ENCODE measurements at places on chromosomes 12 and 14.

GRCh38 chr14:38389681-38390080 is 133.8 kb upstream of the CLEC14A start:
- no peak for DNase-seq

GRCh38 chr14:58809520-58809919 is 171.8 kb downstream of the DACT1 start:
- DNase-seq, result no peak

DNA sequence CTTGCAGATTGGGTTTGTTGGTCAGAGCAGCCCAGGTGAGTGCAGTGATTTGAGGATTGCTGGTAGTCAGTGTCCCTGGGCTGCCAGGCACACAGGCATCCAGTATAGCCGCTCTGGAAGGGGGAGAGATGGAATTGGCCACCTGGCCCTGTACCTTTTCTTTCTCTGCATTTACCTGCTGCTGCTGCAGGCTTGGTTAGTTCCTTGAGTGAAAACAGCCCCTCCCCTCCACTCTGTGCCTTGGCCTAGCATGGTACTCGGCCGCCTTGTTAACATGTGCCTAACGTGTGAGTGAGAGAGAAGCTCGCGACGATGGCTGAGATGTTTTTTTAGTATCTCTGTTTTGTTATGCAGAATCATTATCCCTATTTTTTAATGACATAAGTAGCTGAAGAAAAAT is 49.3 kb upstream of the AMN start:
- DNase-seq, result no peak

- no peak for DNase-seq
Observed at GRCh38 chr14:72519543-72519942, 374.4 kb downstream of the DPF3 start.

DNA sequence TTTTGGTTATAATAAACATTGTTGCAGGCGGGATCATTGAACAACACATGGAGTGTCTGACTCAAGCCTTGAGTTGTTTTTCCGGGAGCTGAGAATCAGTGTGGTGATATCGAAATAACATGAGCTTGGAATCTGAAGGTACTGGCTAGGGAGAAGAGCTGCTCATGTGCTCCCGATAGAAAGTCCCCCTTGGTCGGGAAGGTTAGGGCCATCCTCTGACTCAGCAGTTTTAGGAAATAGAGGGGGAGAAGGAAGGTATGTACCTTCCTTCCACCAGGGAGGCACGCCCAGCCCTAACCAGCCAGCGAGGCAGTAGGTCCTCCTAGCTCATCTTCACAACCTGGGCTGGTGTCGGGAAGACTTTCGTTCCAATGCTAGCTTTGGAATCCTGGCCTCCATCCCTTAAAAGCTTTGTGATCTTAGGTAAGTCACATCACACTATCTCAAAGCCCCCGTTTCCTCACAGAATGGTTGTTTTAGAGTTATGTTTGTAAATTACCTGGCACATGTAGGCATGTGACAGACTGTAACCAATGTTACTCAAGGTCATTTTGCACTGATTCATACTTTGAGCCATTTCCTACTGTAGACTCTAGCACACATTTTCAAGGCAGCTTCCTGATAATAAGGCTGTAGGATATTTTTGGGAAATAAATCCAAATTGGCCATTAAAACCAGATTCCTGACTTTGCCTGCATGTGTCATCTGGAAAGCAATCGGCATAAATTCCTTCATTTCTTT is 1.9 kb upstream of the RAB35 start:
- peak; percentile 39 for DNase-seq

GRCh38 chr14:61527325-61528100 is 167.8 kb upstream of the HIF1A start:
- DNase-seq, result peak; percentile 81

DNA sequence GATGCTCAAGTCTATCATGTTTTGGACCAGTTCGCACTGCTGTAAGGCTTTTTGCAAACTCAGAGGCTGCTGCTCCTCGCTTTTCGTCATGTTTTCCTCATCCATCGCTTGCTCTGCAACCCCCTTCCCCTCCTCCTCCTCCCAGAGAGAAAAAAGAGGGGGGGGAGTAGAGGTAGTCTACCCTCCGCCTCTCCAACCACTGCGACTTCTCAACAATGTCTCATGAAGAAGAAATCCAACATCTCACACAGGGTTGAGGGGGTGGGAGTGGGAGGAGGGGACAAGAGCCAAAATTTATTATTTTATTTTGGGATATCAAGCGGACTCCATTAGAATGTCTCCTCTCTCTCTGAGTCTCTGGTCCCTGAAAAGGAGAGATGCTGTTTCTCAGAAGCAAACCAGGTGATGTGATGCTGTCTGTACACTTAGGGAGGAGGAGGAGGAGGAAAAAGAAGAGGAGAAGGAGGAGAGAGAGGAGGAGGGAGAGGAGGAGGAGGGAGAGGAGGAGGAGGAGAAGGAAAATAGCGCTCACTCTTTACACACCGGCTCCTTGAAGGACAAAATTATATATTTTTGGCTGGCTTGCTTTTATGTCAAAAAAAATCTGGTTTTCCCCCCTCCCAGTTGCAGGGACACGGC is 520 bp downstream of the KSR2 start:
- DNase-seq, result no peak

DNA sequence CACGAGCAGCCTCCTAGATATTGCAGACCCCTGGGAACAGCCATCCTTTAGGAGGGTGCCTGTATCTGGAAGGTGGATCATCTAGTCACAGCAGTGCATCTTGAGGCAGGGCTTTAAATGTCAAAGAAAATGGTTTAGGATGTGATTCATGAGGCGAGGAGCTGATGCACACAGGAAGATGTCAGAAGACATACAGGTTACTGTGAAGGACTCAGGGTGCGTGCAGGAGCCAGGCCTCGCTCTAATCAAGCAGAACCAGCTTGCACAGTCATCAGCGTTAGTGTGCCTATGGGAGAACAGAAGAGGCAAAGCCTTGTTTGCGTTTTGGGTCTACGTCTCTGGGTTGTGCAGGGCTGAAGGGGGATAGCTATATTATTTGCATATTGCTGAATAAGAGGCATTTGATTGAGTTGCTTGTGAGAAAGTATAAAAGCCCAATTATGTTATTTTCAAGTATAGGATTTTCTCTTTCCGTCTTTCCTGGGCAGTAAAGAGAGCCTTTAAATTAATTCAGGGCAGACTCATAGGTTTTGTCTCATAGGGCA is 77.3 kb upstream of the RPH3A start:
- DNase-seq, result peak; percentile 51

- DNase-seq, result peak; percentile 32
Observed at GRCh38 chr12:82057770-82058169, 298.6 kb upstream of the PPFIA2 start.

DNA sequence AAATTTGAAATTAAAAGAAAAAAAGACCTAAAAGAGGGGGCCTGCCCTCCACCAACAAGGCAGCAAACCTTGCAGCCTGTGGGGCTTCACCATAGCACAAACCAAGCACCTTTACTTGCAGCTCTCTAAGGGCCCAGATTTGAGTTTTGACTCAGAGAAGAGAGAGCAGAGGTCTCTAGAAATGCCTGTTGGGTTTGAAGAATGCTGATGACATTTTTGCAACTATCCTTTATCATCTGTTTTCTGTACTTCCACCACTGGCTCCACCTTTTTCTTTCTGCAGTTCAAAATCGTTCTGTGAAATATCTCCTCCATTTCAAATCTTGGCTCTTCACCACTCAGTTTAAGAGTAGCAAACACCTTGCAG is 83.8 kb upstream of the HMGA2 start:
- no peak for DNase-seq

GRCh38 chr14:28120391-28120790 is 646.2 kb upstream of the FOXG1 start:
- no peak for DNase-seq

DNA sequence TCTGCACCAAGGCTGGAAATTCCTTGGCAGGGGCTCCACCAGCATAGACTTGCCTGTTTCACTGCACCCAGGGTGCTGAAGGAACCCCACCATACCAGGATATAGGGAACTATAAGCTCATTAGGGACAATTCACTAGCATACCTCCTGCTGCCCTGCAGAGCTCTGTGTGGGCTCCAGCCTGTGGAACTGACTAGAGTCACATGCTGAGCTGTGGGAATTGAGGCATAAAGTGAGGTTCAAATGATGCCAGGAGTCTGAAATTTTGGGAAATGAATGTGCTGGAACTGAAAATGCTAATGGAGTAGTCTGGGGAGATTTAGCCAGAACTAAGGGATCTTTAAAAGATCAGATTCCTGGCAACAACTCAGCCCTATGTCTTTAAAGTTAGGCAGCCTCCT is 7.3 kb upstream of the EMP1 start:
- no peak for DNase-seq

GRCh38 chr12:104420868-104421267 is 35.9 kb upstream of the CHST11 start:
- no peak for DNase-seq

GRCh38 chr14:22112004-22112403 is 438.4 kb upstream of the OR4E1 start:
- peak; percentile 11 for DNase-seq

DNA sequence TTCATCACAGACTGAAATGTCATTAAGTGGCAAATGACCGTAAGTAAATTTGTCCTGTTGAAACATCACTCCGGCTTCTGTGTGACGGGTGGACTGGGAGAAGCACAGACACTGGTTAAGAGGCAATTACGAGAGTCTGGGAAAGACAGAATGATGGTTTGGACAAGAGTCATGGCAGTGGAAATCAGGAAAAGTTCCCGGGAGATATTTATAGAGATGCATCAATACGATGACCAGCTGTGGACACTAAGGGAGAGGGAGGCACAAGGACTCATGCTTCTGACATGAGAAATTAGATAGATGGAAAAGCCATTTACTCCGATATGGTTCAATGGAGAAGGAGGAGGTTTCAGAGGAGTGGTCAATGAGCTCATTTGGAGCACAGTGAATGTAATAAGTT is 27.3 kb downstream of the CKAP4 start:
- no peak for DNase-seq

DNA sequence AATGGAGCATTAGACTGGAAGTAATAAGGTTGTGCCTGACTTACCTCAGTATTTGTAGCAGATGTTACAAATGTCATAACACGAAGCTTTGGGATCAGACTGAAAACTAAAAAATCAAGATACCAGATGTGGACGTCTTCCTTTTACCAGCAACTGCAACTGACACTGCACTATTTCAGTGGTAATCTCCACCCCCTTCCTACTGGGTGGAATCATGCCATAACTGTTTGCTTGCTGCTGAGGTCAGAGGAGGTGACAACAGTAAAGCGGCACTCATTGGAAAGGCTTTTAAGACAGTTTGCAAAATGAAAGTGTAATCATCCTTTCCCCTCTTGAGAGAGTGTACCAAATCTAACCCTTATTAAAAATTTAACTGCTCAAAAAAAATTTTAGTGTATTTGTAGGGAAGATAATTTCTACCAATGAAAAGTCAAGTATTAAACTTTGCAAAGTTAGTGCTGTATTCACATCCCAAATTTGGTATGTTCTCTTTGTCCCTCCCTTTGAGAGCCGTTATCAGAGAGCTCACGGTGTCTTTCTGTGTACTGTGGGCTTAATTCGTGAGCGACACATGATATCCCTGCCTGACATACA is 420.7 kb downstream of the NPAS3 start:
- DNase-seq, result no peak

- no peak for DNase-seq
Observed at GRCh38 chr14:93271111-93271510, 61.7 kb downstream of the BTBD7 start.

Data from ACHN (cell line).